ENCODE measurements at places on chromosomes 16 and 17. TPM values are rescaled to one million over a fixed set of nuclear protein-coding genes. Genes with fewer than 3 reads are reported as not detected.

DNA sequence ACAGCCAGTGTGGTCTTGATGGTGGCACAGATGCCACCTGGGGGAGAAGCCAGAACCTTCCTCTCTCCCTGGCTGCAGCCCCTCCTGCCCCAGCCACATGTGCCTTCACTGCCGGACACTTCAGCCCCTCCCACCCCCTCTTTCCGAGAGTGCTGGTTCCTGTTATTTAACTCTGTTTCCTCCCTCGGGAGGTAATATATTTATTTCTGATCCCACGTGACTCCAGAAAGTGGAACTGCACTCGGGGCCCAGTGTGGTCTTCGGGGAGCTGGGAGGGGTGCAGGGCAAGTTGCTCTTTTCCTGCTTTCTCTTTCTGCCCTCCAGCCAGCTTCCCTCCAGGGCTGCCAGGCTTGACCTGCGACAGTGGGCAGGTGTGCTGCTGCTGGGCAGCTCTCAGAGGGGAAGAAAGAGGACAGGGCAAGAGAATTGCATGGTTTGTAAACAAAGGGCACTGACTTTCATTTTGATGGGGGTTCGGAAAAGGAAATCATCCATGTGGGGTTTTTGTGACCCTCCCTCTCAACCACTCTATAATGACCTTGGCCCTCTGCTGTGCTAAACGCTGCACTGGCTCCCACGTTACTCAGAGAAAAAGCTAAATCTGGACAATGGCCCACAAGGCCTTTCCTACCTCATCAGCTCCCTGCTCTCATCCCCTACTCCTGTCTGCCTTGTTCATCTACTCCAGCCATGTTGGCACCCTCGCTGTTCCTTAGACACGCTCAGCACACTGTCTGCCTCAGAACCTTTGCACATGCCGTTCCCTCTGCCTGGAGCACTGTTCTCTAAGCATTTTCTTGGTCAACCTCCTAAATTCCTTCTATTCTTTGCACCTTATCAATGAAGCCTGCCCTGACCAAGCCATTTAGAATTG is 8.2 kb upstream of the CIITA start:
- DNase-seq: no peak

DNA sequence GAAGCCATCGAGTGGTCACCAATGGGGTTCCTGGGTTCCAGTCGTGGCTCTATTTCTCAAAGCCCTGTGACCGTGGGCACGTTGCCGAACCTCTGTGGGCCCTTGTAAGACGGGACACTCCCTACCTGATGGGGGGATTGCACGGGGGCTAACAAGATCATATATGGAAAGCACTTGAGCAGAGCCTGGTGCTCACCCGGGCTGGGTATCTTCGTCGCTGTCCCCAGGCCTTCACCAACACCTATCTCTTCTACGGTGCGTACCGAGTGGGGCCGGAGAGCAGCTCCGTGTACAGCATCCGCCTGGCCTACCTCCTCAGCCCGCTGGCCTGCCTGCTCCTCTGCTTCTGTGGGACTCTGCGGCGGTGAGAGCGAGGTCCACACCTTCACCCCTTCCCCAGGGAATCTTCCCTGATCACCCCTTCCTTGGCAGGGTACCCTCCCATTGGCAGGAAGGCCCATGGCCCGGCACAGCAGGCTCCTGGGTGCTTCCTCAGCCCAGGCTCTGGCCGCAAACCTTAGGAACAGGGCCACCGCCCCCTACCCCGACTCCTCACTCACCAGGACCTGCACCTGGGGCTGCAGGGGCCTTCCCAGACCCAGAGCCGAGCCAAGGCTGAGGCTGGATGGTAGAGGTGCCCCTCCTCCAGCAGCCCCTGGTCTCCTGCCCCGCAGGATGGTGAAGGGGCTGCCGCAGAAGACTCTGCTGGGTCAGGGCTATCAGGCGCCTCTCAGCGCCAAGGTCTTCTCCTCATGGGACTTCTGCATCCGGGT is 2.8 kb downstream of the TMC8 start:
- no peak for DNase-seq

LIMD2 gene
- 94.4 TPM for total RNA-seq

- no peak for DNase-seq
Observed at GRCh38 chr16:60636117-60636516, 1400.1 kb downstream of the CDH8 start.

DNA sequence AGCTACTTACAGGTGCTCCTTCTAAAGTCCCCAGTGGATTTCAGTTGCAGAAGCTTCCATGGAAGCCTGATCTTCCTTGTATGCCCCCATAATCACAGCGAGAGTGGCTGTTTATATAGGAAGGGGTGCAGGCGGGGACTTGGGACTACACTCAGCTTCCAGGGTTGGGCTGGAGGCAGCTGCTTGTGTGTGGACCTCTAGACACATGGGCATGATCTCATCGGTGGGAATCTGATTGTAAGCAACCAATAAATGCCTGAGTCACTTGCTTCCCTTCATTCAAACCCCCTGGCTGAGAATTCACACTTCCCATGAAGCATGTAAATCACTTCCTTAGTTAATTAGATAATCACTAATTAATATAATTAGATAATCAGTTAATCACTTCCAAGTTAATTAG is 1.0 kb upstream of the KRT20 start:
- DNase-seq: no peak

DNA sequence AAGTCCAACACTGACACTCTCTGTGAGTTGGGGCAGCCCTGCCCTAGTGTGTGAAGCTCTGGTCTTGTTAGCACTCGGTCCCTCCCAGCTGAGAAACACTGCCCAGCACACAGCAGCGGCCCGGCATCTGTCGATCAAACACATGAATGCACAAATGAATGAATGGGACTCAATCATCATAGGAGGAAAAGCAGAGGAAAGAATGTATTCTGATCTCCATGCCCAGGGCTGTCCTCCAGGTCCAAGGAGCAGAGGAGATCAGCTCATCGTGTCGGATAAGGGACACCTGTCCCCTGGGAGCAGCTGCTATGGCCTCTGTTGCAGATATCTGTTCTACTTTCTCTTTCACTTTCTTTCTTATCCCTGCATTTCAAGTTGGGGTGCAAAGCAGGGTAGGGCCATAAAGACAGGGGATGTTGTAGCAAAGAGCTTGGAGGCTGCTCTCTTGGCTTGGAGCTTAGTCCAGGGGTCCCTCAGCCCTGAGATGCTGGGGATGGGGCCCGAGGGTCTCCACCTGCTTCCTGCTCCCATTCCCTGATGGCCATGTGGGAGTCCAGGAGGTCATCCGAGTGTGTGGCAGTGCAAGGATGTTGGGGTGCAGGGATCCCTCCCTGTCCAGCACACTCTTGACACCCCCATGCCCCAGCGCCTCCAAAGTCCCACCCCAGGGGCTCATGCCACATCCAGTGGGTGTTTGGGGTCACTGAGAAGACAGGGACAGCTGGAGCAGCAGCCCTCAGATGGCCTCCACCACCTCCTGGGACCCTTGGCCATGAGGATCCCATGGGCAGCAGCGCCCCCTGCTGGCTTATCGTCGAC is 88.2 kb downstream of the IRF8 start:
- DNase-seq: peak; percentile 63

- no peak for DNase-seq
Observed at GRCh38 chr17:50653738-50654137, 19.1 kb downstream of the ABCC3 start.

GRCh38 chr17:75081611-75082540 is 5.9 kb upstream of the SLC16A5 start:
- no peak for DNase-seq

DNA sequence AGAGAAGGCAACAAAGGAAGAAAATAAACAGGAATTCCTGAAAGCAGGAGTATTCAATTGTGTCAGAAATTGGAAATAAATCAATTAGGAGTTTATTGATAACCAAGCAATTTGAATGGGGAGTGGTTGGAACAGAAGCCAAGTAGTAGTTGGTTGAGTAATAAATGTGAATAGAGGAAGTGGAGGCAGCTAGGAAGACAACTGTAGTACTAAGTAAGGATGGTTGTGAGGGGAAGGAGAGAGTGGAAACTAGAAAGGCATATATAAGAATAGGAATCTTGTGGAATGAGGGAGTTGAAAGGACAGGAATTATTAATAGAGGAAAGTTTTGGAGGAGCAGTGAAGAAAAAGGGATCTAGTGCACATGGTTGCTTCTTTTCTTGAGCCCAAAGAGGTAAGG is 34.4 kb downstream of the NFAT5 start:
- DNase-seq: no peak

DNA sequence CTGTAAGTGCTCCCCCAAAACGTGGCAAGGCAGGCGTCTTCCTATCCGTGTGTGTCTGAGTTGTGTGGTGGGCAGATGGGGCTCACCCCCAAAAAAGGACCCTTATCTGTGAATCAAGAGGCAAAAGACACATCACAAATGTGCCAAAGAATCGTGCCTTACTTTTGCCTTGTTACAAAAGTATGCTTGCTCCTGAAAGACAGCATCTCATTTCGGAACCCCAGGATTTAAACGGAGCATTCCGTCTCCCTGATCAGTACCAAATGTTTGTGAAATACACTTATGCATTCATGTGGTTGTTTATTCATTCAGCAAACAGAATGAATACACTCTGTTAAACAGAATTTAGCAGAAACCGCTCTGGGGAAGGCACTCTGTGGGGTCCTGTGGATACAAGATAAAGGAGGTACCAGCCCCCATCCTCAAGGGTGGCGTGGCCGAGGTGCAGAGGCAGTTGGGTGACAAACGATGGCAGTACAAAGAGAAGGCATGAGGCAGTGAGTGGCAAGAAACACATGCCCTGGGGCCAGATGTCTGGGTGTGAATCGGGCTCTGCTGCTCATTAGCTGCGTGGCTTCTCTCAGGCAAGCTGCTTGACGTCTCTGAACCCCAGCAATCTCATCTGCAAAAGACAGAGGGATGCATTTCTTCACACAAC is 654 bp downstream of the WFDC1 start:
- no peak for DNase-seq

GRCh38 chr16:69408475-69408874 is 15.9 kb upstream of the CYB5B start:
- no peak for DNase-seq

- peak; percentile 31 for DNase-seq
Observed at GRCh38 chr16:25553711-25554436, 137.9 kb upstream of the HS3ST4 start.

Measured in H9 (cell line).